Mesenteric fat pad (tissue), 1 donor: ENCODE measurements at places on chromosomes 2 and 18. TPM values are rescaled to one million over a fixed set of nuclear protein-coding genes. Genes with fewer than 3 reads are reported as not detected.

DNA sequence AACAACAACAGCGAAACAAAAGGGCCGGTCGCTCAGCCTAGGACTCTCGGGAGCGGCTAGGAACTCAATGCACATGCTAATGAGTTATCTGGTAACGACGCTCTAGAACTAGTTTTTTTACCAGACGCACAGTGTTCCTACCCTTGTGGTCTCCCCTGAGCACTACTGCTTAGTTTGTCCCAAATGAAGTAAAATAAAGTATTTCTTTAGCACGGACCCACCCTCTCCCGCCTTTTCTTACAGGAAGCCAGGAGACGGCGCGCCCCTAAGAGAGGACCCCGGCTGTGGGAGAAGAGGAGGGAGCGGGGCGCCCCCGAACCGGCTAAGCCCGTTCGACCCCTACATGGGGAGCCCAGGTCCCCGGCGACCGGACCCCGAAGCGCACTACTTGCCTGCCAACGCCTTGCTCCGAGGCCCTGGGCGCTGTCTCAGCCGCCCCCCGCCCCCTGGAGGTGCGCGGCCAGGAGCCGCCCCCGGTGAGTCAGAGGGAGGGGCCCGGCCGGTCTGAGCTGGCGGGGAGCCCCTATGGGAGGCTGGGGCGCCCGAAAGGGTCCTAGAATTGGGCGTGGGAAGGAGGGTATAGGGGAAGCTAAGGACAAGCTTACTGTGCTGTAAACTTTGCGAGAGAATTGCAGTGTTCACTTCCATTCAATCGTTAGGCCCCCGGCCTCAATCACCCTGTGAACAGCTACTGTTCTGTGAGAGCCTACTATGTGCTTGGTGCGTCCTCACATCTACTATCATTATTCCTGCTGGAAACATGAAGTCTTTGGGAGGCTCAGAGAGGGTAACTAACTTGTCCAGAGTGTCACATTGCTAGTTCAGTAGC, 3.6 kb upstream of the CAPG start:
- no peak for DNase-seq

DNA sequence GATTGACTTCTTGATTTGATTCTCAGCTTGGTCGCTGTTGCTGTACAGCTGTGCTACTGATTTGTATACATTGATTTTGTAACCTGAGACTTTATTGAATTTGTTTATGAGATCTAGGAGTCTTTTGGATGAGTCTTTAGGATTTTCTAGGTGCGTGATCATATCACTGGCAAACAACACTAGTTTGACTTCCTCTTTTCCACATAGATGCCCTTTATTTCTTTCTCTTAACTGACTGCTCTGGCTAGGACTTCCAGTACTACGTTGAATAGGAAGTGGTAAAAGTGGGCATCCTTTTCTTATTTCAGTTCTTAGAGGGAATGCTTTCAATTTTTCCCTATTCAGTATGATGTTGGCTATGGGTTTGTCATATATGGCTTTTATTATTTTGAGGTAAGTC, 101.3 kb downstream of the OSBPL1A start:
- DNase-seq: no peak

Gene AOX1
- total RNA-seq: 220 TPM

DNA sequence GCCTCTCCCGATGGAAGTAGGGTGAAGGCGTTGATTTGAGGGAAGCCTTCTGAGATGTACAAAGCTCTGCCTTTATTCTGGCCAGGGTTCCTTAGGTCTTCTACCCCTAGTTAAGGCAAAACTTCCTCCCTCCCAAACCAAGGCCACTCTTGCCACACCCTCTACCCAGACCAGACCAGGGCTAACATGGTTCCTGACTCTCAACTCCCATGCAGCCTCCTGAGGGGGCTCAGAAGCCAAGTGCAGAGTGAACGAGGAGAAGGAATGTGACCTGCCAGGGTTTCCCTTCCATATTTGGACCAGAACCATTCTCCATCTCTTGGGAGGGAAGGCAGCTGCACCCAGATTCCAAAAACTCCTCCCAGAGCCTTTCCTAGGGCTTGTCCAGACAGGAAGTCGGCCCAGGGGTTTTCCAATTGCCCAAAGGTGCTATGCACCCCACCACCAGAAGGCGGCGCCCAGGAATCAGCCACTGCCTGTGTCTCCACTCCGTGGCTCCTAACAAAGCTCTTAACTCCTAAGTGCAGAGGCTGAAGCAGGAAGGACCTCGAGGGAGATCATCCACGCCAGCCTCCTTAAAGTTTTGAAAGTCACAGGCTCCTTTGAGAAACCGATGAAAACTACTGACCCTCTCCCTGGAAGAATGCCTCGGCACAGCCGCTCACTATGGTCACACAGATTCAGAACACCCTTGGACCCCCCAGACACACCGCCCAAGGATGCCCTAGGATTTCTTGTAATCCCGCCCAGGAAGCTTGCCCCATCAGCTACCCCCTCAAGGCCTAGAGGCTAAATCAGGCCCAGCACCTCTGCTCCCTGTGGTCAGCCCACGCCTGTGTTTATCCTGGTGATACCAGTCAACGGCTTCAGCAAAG, 157.8 kb downstream of the SMAD2 start:
- DNase-seq: no peak

GRCh38 chr2:197777823-197778407, 7.2 kb downstream of the BOLL start:
- no peak for DNase-seq

DNA sequence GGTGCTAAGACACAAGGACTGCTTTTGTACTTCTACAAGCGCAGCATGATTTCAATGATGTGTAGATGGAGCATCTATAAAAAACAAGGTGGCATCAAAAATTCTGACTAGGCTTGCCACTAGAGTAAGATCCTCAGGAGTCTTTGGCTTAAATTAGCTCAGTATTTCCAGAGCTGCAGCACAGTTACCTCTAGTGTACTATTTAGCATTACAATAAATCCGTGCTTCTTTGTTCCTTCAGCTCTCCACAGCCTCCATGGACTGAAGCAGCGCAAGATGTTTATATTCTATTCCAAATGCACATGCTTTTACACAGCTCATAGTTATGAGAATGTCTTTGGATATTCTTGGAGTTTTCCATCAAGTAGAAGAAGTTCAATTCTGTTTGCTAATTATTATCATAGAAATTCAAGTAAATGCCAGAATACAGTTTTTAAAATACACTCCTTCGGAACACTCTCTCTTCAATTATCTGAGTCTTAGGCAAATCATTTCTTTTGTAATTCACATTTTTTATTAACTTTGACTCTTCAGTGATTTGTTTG, 1133.0 kb upstream of the LRRTM1 start:
- DNase-seq: no peak

DNA sequence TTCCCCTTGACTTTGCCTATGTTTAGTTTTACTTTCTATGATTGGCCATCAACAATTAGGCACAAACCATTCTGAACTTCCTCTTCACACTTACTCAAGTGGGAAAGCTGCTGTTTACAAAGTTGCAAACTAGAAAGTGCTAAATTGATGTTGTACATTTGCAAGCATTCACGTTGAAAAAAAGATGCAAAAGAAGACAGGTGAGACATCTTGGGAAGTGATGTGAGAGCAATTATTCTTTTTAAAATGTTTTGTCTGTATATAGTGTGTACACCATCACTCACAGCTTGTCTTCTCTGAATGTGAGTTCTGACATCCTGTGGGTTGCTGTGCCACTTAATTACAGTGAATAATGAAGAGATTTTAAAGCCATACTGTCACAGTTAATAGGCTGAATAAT, 874.1 kb upstream of the LRATD1 start:
- no peak for DNase-seq

Gene GREB1
- 3.8 TPM for total RNA-seq

- DNase-seq: no peak
Measured at GRCh38 chr2:19479666-19480065, 121.2 kb upstream of the OSR1 start.

DNA sequence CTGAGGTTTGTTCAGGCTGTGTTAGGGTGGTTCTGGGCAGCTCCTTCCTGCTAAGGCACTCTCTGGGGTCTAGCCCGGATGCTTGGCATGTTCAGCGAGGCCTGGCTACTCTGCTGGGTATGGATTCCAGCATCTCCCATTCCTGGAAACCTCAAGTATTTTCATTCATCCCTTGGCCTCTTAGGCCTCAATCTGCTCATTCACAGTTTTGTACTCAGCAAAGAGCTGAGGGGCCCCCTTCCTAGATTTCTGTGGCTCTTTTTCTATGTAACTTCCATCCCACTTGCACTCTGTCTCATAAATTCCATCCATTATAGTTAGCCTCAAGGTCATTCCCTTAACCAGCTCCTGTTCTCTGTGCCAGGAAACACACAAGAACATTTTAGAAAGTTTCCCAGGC, 798.8 kb upstream of the HS6ST1 start:
- DNase-seq: no peak

Gene FAM237A
- total RNA-seq: not detected

GRCh38 chr2:180520206-180520605, 460.2 kb upstream of the UBE2E3 start:
- no peak for DNase-seq

Gene COPS8
- 53.7 TPM for total RNA-seq

DNA sequence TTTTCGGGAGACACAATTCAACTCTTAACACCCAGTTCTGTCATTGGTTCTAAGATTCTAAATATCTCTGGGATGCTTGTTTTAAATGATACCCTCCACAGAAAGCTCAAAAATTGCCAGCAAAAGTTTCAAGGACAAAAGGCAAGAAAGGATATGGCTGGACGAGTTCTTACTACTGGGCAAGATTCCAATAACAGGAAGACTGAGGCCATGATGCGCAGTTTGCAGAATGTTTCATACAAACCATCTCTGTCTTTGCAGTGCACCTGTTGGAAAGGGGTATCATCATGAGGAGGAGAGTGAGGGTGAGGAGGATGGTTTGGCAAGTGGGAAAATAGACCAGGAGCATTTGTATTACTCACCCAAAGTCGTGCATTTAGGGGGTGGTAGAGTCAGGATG, 172.8 kb downstream of the DCDC2C start:
- no peak for DNase-seq

Gene LHCGR
- total RNA-seq: 1.7 TPM

DNA sequence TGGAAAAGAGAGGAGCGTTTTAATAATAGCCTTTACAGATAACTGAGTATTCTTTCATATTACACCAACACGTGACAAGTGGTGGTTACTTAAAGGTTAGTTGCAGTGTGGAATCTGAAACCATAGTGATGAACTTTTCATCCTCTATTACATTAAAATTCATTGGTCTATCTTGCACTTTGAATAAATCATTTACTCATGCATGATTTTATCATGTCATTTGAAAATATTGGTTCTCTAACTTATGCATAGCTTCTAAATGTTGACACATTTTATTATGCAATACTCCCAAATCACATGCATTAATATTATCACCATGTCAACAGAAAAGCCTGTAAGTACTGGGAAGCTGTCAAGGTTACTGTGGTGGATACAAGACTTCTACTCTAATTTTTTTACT, 1432.2 kb downstream of the LRP1B start:
- no peak for DNase-seq

- no peak for DNase-seq
Measured at GRCh38 chr18:26022585-26022984, 67.8 kb downstream of the SS18 start.

- no peak for DNase-seq
Measured at GRCh38 chr2:29562896-29563295, 358.5 kb downstream of the ALK start.

DNA sequence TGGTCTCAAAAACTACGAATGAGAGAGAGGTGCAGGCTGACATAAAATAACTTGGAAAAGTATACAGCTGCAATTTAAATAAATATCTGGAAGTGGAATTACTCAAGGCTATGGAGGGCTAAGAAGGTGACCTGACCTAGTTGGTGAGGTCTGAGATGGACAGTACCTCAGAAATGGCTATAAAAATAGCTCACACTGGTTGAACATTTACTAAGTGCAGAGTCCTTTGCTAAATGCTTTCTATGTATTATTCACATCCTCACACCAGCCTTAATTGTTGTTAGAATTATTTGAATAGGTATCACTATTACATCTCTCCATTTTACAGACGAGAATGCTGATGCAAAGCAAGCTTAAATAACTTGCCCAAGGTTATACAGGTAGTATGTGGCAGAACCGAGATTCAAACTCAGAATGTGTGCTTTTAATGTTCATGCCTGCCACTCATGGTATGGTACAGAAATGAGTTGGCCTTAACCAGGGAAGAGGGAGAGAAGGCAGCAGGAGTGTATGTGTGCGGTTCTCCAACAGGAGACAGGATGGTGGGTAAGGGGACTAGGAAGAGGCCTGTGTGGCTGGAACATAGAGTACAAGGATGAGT, 37.4 kb downstream of the MRPL44 start:
- DNase-seq: no peak

- no peak for DNase-seq
Measured at GRCh38 chr2:231541645-231542044, 11.4 kb upstream of the NMUR1 start.

GRCh38 chr2:39615675-39616074, 50.0 kb upstream of the TMEM178A start:
- no peak for DNase-seq

DNA sequence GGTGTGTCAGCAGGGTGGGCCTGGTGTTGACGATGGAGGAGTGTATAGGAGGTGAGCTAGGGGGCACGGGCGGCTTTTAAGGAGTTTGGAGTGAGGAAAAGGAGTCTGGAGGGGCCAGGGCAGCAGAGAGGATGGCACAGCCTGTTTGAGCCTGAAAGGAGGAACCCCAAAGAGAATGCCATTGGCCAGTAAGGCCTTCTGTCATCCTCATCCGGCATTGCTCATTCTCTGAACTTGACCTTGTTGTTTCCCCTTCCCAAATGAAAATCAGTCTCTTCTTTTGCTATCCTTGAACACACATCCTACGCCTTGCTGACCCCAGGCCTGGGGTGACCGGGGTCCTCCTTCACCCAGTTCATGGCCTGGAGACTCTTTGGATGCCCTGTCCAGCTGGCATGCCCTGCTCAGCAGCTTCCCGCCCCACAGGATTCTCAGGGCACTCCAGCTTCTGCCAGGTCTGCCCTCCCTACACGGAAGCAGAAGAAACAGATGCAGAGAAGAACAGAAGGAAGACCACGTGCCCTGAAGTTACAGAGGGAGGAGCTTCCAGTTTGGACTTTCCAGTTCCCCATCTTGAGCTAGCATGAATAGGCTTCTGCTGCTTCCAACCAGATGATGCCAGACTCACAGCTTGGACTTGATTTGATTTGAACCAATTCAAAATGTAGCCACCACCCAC, 20.5 kb upstream of the KIF3C start:
- DNase-seq: no peak

Gene EVX2
- not detected for total RNA-seq

DNA sequence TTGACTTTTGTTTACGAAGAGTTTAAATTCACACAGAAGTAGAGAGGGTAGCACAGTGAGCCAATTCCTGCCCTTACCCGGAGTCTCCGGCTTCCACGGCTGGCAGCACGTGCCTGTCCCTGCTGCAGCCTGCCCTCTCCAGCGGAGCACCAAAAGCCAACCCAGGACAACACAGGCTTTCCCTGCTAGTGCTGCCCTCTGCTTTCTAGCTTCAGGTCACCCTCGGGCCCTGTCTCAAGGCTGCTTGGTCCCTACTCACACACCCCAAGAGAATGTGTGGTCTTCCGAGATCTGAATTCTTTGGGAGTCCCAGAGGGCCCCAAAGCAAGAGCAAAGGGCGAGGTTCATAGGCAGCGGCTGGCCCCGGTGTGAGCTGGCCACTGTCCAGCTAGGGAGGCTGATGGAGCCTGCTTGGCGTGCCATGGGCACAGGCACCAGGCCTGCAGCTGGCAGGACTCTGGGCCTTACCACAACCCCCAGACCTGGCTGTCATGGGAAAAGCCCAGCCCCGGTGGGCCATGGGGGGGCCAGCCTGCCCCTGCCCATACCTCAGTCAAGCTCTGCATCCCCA, 7.0 kb upstream of the HS6ST1 start:
- no peak for DNase-seq
